Gastrocnemius medialis (tissue), 4 donors: ENCODE measurements at places on chromosomes 1 and 21. TPM values are rescaled to one million over a fixed set of nuclear protein-coding genes. Genes with fewer than 3 reads are reported as not detected.

Gene KCNH1
- total RNA-seq: 0.67 TPM

DNA sequence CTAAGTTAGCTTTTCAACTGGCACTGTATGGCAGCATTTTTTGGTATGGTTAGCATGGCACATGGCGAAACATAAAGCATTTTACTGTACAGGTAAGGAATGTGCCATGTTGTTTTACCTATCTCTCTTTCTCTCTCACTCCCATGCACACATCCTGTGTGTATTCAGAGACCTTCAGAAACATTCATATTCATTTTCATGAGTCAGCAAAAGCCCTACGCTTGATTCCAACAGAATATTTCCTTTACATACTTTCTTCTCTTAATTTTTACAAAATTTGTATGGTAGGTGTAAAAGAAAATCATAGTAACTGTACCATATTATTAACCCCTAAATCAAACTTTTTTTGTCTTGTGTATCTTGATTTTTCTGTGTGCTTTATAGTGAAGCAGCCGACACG is 10.3 kb downstream of the SRSF11 start:
- H3K4me1 ChIP-seq: peaks cover 14% of the 10 kb centered on the region
- H3K27ac ChIP-seq: no peak overlapping the region
- no peaks in the 10 kb centered on the region for H3K27me3 ChIP-seq
- no peaks in the 10 kb centered on the region for H3K36me3 ChIP-seq
- no peak overlapping the region for H3K4me3 ChIP-seq

Gene FCRL1
- not detected for total RNA-seq

GRCh38 chr1:161994175-161994668 is 29.4 kb downstream of the OLFML2B start:
- H3K27me3 ChIP-seq: no peaks in the 10 kb centered on the region
- no peak overlapping the region for H3K27ac ChIP-seq
- no peaks in the 10 kb centered on the region for H3K36me3 ChIP-seq

- no peaks in the 10 kb centered on the region for H3K4me1 ChIP-seq
- H3K36me3 ChIP-seq: no peaks in the 10 kb centered on the region
- H3K27me3 ChIP-seq: no peaks in the 10 kb centered on the region
- DNase-seq: no peak
Observed at GRCh38 chr1:79660129-79660528, 653.6 kb upstream of the ADGRL4 start.

DNA sequence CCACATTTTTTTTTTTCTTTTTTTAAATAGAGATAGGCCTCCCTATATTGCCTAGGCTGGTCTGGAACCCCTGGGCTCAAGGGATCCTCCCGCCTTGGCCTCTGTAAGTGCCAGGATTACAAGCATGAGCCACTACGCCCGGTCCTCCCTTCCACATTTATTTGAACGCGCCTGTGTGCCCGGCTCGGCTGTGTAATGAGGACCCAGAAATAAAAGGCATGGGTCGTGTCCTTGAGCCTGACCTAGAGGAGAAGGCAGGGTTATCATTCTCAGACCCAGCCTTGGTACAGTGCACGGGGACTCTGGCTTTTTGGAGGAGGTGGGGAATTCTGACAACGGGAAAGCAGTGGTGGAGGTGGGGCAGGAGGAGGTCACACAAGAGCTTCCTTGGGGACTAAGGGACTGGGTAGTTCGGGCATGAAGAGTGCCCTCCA is 841 bp downstream of the CENPF start:
- no peak for DNase-seq
- H3K27ac ChIP-seq: no peak overlapping the region
- H3K27me3 ChIP-seq: no peaks in the 10 kb centered on the region
- peak overlapping the region; percentile 75 for H3K4me3 ChIP-seq

Gene AJAP1
- 0.18 TPM for total RNA-seq

Gene ATP6V1G3
- total RNA-seq: not detected

DNA sequence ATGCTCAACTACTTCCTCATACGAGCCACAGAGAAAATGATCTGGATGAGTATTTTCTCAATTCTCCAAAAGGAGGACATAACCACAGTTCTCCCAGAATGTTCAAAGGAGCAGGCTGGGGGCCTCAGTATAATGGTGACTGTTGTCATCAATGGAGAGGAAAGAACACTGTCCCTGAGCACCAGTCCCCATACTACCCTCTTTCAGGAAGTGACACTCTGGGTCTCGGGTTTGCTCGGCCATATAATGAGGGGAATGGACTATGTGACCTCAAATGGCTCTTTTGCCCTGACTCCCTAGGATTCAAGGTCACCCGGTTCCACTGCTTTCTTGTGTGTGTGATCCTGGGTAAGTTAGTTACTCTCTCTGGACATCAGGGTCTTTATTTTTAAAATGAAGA is 22.8 kb downstream of the SLC9A1 start:
- H3K27me3 ChIP-seq: no peaks in the 10 kb centered on the region
- DNase-seq: no peak
- peaks cover 34% of the 10 kb centered on the region for H3K4me1 ChIP-seq
- H3K36me3 ChIP-seq: no peaks in the 10 kb centered on the region

- no peaks in the 10 kb centered on the region for H3K36me3 ChIP-seq
- no peaks in the 10 kb centered on the region for H3K27me3 ChIP-seq
- H3K27ac ChIP-seq: no peak overlapping the region
- H3K4me3 ChIP-seq: no peak overlapping the region
Observed at GRCh38 chr1:19737104-19737825, 62.5 kb downstream of the TMCO4 start.

DNA sequence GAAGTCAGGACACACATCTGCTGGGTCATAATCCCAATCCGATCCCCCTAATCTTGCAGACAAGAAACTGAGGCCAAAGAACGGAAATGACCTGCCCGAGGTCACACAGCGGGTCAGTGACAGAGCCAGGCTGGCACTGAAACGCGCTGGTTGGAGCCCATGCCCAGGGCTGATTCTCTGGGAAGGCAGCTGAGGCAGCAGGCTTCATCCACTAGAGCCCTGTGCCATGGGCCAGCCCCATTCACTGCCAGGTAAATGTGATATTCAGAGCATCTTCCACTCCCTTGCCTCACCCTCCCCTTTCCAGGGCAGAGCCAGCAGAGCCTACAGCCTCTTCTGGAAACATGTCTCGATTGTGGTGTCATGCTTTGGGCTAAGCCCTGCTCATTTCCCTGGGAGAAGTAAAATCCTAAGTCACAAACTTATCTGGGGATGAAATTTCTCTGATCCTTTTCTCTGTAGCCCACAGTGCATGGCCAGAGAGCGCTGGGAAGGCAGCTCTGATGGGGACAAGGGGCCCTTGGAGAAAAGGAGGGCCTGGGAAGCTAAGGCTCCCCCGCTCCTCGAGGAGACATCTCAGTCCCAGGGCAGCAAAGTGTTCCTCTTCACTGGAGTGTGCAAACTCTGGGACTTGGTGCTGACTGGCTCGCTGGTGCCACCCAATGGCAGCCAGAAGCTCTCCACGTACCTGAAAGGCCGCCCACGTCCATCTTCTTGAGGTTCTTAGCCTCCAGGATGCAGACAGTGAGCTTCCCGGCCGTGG is 110.4 kb downstream of the SYT2 start:
- no peaks in the 10 kb centered on the region for H3K27me3 ChIP-seq
- no peaks in the 10 kb centered on the region for H3K36me3 ChIP-seq
- peak; percentile 37 for DNase-seq

GRCh38 chr1:155127967-155128754 is 485 bp downstream of the EFNA1 start:
- peak overlapping the region; percentile 80 for H3K27ac ChIP-seq
- no peak for DNase-seq
- H3K4me3 ChIP-seq: peak overlapping the region; percentile 64
- no peaks in the 10 kb centered on the region for H3K36me3 ChIP-seq

DNA sequence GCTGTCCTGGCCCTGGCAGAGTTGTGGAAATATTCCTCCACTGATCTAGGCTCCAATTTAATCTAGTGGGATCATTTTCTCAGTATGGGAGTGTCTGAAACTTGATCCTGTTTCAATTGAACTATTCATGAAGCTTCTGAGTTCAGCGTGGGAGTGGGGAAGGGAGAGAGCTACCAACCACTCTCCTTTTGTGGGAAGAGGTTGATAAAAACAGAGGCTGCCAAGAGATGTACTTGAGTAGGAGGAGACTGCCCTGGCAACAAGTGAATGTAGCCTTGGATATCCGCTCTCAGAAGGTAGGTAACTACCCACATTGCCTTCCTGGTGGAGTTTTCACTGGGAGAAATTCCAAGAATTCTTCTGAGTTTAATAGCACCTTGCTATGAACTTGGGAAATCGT is at the start of gene CTXND2:
Gene CTXND2 (plus strand): TSS at position 119 of the 400 bp plus-strand sequence. CDS start 25,179 bp downstream, outside the sequence.
- no peak for DNase-seq
- H3K27me3 ChIP-seq: no peaks in the 10 kb centered on the region
- H3K4me1 ChIP-seq: no peaks in the 10 kb centered on the region
- no peak within 1 kb of the TSS for H3K4me3 ChIP-seq

DNA sequence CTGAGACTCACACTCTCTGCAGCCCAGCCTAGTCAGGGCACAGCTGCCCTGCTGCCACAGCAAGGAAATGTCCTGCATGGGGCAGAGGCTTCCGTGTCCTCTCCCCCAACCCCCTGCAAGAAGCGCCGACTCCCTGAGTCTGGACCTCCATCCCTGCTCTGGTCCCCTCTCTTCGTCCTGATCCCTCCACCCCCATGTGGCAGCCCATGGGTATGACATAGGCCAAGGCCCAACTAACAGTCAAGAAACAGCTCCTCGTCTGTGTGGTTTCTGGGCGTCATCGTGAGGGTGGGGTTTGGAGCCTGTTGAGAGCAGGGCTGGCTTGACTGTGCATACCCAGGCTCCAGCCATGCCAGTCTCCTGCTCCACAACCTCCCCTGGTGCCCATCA is 19.5 kb downstream of the FAAH start:
- no peaks in the 10 kb centered on the region for H3K4me1 ChIP-seq
- no peak for DNase-seq
- H3K27ac ChIP-seq: no peak overlapping the region
- H3K4me3 ChIP-seq: no peak overlapping the region
- H3K36me3 ChIP-seq: no peaks in the 10 kb centered on the region
- no peaks in the 10 kb centered on the region for H3K27me3 ChIP-seq
